NCI-H1105 (cell line): ENCODE measurements at places on chromosomes 1 and 21.

GRCh38 chr21:28473530-28474220 is 519.0 kb downstream of the LTN1 start:
- DNase-seq = no peak

DNA sequence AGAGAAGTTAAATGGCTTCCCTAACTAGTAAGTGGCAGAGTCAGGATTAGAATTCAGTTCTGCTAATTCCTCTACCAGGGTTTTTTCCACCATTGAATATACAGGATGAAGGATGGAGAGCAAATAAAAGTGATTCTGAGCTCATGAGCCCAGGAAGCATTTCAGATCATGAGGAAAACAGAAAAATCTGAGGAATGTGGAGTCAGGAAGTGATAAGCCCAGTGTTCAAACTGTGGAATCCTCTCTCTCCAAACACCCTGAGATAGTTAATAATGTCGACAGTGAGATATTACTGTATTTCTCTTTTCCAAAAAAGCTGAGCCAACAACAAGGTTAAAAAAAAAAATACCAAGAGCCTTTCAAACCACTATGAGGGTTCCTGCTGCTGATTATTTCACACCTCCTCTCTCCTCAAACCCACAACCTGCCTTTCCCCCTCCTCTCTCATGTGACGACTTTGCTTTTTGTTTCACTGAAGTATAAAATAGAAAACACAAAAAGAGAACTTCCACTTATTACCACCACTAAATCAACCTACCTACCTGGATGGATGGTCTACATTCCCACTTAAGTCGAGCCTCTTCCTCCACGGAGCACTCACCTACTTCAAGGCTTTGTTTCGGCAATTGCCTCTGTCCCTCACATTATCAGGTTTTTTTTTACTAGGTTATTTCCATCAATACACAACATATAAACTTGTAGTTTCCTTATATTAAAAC is 8.9 kb downstream of the SLAMF1 start:
- DNase-seq = no peak

DNA sequence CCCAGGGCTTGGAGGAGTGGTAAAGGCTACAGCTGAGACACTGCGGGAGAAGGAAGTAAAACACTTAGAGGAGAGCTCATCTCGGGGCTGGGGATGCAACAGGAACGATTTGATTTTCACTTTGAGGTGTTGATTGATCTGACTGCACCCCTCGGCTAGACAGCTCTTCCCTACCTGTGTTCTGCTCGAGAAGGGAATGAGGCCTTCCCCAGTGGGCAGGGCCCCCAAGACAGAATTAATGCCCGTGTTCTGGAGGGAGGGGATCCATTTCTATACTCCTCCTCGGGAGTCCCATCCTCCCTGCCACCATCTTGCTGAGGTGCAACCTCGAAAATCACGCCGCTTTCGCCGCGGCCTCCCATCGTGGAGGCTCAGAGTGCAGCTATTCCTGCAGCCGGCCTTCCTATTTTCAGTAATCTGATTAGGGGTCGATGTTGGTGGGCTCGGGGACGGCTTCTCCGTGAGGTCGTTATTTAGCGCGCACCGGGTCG is 2.4 kb downstream of the ATP2B4 start:
- no peak for DNase-seq

- DNase-seq = no peak
Measured at GRCh38 chr1:178150610-178151009, 56.7 kb downstream of the RASAL2 start.

DNA sequence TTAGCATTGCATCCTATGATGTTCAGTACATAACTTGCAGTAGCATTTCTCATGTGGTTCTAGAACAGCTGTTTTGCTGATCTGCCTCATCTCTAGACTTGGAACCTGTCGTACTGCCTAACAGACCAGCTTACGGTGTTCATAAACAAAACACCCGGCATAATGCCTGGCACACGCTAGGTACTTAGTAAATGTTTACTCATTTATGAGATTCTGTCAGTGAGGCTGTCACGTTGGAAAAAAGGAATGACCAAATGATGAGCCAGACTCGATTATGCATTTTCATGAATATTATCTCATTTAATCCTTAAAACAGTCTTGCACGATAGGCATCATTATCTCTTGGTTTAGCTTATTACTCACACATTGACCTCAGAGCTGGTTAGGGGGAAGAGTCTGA is 46.4 kb downstream of the CACHD1 start:
- no peak for DNase-seq
